ENCODE measurements at places on chromosomes 7 and 10.

DNA sequence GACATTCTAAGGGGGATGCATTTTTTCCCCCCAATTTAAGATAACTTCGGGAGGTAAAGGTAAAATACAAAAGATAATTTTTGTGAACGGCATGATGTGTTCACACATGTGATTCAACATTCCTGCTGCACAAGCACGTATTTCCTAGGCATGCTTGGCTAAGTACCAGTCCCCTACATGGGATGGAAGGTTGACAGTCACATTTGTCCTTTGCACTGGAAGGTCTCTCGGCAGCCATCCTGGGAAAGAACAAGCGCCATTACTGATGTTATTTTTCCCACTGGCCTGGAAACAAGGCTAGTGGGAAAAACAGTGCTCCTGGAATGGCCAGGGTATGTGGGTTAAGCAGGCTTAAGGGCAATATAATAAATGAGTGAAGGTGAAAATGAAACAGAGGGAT lies 276.2 kb upstream of the AOAH start:
- H3K27ac ChIP-seq: no peak overlapping the region
- no peaks in the 10 kb centered on the region for H3K27me3 ChIP-seq
- no peak overlapping the region for H3K4me3 ChIP-seq
- H3K4me1 ChIP-seq: no peaks in the 10 kb centered on the region
- H3K36me3 ChIP-seq: peaks cover 33% of the 10 kb centered on the region
- no peak for ATAC-seq

DNA sequence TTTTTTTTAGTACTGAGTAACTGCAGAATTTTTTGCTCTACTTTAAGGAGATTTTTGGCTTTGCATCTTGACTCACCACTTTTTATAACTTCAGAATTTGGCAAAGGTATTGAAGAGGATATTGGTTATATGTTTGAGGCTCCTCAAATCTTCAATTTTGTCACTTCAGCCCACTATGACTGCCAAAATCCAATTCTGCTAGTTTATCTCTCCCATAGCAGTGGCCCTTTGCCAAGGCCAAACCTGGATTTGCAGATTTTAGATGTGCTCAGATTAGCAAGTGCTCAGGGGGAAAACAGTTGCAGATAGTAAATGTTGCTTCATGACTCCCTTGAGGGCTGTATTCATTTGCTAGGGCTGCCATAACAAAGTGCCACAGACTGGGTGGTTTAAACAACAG lies 427.5 kb downstream of the ADRA2A start:
- no peak overlapping the region for H3K27ac ChIP-seq
- no peak overlapping the region for H3K4me3 ChIP-seq
- peaks cover 16% of the 10 kb centered on the region for H3K27me3 ChIP-seq
- no peak for ATAC-seq

GRCh38 chr7:151007469-151007898 lies 16.7 kb downstream of the NOS3 start:
- no peaks in the 10 kb centered on the region for H3K27me3 ChIP-seq
- H3K4me3 ChIP-seq: peak overlapping the region; percentile 87
- peaks cover 33% of the 10 kb centered on the region for H3K4me1 ChIP-seq
- peak overlapping the region; percentile 85 for H3K27ac ChIP-seq
- ATAC-seq: no peak
- H3K36me3 ChIP-seq: peaks cover 2% of the 10 kb centered on the region

GRCh38 chr7:1255080-1255816 lies 22.6 kb downstream of the UNCX start:
- H3K4me3 ChIP-seq: no peak overlapping the region
- no peaks in the 10 kb centered on the region for H3K4me1 ChIP-seq
- peaks cover 20% of the 10 kb centered on the region for H3K27me3 ChIP-seq
- ATAC-seq: no peak
- no peaks in the 10 kb centered on the region for H3K36me3 ChIP-seq

- no peaks in the 10 kb centered on the region for H3K36me3 ChIP-seq
- ATAC-seq: no peak
- no peaks in the 10 kb centered on the region for H3K27me3 ChIP-seq
- no peaks in the 10 kb centered on the region for H3K4me1 ChIP-seq
- no peak overlapping the region for H3K4me3 ChIP-seq
- H3K27ac ChIP-seq: no peak overlapping the region
These were observed 867.2 kb upstream of the LRRTM3 start for GRCh38 chr10:66058594-66058993.

DNA sequence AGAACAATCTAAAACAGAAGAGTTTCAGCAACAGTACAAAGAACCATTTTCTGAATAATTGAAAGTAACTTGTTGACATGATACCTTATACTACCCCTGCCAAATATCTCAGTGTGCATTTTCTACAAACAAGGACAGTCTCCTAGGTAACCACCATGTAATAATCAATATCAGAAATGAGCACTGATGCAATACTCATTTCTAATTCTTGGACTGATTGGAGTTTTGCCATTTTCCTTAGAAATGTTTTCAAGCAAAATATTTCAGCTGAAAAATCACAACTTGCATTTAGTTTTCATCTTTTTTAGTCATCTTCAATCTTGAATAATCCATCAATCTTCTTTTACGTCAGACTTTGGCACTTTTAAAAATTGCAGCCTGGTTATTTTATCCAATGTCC lies 420.2 kb downstream of the CDC14C start:
- no peaks in the 10 kb centered on the region for H3K4me1 ChIP-seq
- no peaks in the 10 kb centered on the region for H3K36me3 ChIP-seq
- no peak overlapping the region for H3K27ac ChIP-seq
- H3K4me3 ChIP-seq: no peak overlapping the region

DNA sequence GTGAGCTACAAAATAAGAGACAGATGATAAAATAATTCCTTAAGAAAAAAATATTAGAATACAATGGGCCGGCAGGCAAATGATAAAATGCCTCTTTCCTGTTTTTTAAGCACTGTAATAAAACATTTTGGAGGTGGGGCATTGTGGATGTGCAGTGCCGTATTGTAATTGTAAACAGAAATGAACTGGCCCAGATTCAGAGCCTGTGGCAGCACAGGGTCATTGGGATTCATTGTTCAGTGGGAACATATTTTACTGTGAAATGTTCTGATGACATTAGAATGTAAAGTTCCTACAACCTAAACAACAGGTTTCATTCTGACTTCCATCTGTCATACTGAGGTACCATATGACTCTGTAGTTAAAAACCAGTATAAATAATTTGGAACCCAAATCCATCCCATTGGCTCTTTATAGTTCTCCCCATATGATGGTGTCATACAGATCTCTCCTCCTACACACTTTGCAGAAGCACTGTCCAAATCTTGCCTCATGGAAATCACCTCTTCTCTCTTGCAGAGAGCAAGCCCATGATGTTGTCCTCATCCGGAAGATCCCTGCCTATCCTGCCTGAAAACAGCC lies 264.6 kb downstream of the WDR37 start:
- no peak overlapping the region for H3K27ac ChIP-seq
- H3K27me3 ChIP-seq: peaks cover 42% of the 10 kb centered on the region
- peak; percentile 43 for ATAC-seq
- H3K36me3 ChIP-seq: no peaks in the 10 kb centered on the region

- no peak for ATAC-seq
- no peaks in the 10 kb centered on the region for H3K27me3 ChIP-seq
- no peak overlapping the region for H3K4me3 ChIP-seq
- H3K27ac ChIP-seq: no peak overlapping the region
- H3K4me1 ChIP-seq: no peaks in the 10 kb centered on the region
These were observed 75.3 kb upstream of the TAS2R16 start for GRCh38 chr7:123070702-123071286.

DNA sequence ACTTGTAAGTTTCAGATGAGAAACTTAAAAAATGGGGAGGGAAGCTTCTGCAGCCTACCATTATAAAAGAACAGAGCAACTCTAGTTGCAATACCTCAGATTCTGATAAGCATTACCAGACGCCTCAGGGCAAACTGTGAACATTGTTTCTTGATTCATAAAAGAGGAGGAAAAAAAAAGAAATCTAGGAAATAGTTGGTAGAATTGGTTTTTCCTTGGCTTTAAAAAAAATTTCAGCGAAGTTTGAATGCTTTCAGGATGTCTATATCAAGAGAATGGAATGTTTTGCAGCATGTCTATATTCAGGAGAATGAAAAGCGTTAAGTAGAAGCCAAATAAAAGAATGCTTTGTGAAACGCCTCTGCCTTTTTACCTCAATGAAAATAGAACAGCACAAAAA lies 17.5 kb upstream of the ANLN start:
- no peak overlapping the region for H3K27ac ChIP-seq
- no peaks in the 10 kb centered on the region for H3K36me3 ChIP-seq
- no peak overlapping the region for H3K4me3 ChIP-seq
- no peak for ATAC-seq

DNA sequence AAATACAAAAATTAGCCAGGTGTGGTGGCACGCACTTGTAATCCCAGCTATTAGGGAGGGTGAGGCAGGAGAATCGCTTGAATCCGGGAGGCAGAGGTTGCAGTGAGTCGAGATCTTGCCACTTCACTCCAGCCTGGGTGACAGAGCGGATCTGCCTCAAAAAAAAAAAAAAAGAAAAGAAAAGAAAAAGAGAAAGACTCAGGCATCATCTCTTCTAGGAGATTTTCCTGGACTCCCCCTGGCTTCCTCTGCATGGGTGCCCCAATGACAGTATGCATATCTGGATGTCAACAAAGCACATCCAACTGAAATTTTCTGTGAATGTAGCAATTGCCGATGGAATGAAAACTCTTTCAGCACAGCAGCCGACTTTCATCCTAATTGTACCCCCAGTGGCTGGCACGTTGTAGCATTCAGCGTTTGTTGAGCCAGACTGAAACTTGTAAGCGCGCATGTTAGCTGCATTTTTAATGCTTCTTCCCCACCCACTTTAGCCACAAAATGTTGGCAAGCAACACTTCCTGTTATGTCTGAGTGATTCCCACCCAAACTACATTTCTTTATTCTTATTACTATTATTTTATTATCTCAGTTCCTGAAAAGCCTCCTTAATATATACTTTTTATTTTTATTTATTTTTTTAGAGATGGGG lies 70.2 kb downstream of the PRTFDC1 start:
- ATAC-seq: peak; percentile 70
- no peaks in the 10 kb centered on the region for H3K36me3 ChIP-seq
- H3K27ac ChIP-seq: peak overlapping the region; percentile 41
- peak overlapping the region; percentile 50 for H3K4me3 ChIP-seq
- H3K27me3 ChIP-seq: no peaks in the 10 kb centered on the region

DNA sequence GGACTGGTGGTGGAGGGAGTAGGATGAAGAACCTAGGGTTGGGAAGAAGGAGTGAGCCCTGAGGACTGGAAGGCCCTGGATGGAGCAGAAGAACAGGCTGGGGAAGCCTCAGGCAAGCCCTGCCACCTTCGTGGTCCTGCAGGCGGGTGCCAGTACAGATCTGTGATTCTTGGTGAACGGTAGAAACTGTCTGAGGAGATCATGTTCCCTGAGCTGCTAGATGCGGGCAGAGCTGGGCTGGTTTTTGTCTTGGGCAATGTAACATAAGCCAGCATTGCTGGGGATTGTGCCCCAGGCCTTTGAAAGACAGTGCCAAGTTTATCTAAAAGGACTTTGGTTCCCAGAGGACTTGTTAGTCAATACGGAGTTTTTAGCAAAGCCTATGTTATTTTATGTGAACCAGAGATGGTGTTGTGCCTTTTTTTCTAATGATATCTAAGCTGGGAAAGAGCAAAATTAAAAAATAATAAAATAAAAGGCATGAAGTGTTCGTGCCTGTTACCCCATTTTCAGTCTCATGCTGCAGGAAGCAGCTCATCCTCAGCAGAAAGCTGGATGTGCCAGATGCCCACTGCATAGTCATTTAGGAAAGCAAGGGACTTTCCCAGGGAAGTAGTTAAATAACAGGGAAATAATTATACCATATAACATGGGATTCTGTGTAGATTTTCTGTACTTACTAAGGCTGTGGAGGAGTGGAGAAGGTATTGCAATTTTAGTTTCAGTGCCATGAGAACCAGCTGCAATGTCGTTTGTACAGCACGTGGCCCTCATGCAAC lies 24.4 kb upstream of the FIGNL1 start:
- no peak overlapping the region for H3K4me3 ChIP-seq
- peak; percentile 42 for ATAC-seq
- no peaks in the 10 kb centered on the region for H3K27me3 ChIP-seq
- no peak overlapping the region for H3K27ac ChIP-seq

- H3K4me3 ChIP-seq: no peak overlapping the region
- H3K27ac ChIP-seq: no peak overlapping the region
- H3K4me1 ChIP-seq: no peaks in the 10 kb centered on the region
- no peaks in the 10 kb centered on the region for H3K36me3 ChIP-seq
These were observed 20.2 kb downstream of the ADIRF start for GRCh38 chr10:86988520-86988919.

DNA sequence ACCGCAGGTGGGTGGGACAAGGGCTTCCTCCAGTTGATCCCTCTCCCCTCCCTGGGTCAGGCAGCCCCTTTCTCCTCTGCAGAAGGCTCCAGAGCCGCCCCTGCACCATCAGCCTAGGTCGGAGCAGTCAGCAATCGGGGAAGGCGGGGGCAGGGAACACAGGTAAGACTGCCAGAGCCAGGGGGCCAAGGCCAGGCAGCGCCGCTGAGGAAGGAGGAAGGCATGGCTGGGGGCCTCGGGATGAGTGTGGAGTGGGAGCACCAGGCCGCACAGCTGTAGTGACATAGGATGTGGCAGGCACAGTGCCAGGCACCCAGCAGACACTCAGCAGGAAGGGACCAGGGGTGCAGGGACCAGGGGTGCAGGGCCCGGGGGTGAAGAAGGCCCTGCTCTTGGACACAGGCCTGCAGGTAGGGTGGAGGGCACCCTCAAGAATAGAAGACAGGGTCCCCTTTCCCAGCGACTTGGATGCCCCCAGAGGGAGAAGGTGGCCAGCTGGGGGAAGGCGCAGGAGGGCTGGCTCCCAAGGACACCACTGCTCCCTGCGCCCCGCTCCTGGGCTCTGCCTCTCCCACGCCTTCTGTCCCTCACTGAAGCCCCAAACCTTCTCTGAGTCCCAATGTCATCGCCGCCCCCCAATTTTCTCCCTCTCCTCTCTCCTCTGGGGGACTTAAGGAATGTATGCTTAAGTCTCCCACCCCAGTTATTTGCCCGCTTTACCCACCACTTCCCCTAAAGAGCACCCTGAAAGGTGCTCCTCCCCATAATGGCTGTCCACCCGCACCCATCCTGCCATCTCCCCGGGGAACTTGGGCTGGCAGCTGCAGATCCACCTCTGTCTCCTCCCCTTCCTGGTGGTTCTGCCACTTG lies 38.5 kb downstream of the CAMK2B start:
- peaks cover 11% of the 10 kb centered on the region for H3K27me3 ChIP-seq
- no peaks in the 10 kb centered on the region for H3K4me1 ChIP-seq
- no peak overlapping the region for H3K27ac ChIP-seq
- no peak for ATAC-seq
- no peak overlapping the region for H3K4me3 ChIP-seq

All from activated T-helper 17 cell treated with anti-CD3 and anti-CD28 coated beads, Interleukin-2, amount 50 U/mL, for 72 hours (primary cell).